ENCODE measurements at places on chromosomes 6 and 20. TPM values are rescaled to one million over a fixed set of nuclear protein-coding genes. Genes with fewer than 3 reads are reported as not detected.

Gene TRIM10
- polyA plus RNA-seq = 0.47 TPM

Gene SMLR1
- 2.0 TPM for polyA plus RNA-seq

Gene SSTR4
- not detected for polyA plus RNA-seq

Gene MMP24
- 2.2 TPM for polyA plus RNA-seq

Gene PCED1A
- 51.6 TPM for polyA plus RNA-seq

Gene CHRNA4
- 10.0 TPM for polyA plus RNA-seq

Gene FOXA2
- polyA plus RNA-seq = 0.07 TPM

Gene MOXD1
- polyA plus RNA-seq = 193 TPM

Gene KPNA5
- polyA plus RNA-seq = 17.1 TPM

Gene SOX18
- polyA plus RNA-seq = 5.7 TPM

Gene RWDD1
- polyA plus RNA-seq = 78.7 TPM

Measured in left renal pelvis (tissue), 4 donors.